ENCODE measurements at places on chromosomes 5 and 9. TPM values are rescaled to one million over a fixed set of nuclear protein-coding genes. Genes with fewer than 3 reads are reported as not detected.

GAS1 gene
- total RNA-seq: 0.15 TPM

COL23A1 gene
- total RNA-seq: 0.08 TPM

GFI1B gene
- not detected for total RNA-seq

IL4 gene
- total RNA-seq: not detected

IL13 gene
- total RNA-seq: not detected

GMCL2 gene
- not detected for total RNA-seq

C5orf46 gene
- not detected for total RNA-seq

NXNL2 gene
- total RNA-seq: 0.45 TPM

PCDHB16 gene
- total RNA-seq: 0.70 TPM

SPATA9 gene
- 0.59 TPM for total RNA-seq

INSL6 gene
- not detected for total RNA-seq

KCNV2 gene
- not detected for total RNA-seq

PDZD2 gene
- 0.23 TPM for total RNA-seq

ARSI gene
- 2.3 TPM for total RNA-seq

CTNND2 gene
- not detected for total RNA-seq

CFAP90 gene
- not detected for total RNA-seq

FOXD4 gene
- total RNA-seq: 0.23 TPM

CLINT1 gene
- total RNA-seq: 84.5 TPM

CSNK1G3 gene
- 38.2 TPM for total RNA-seq

SLC6A3 gene
- not detected for total RNA-seq

CARD6 gene
- total RNA-seq: 11.7 TPM

SURF1 gene
- 38.1 TPM for total RNA-seq

SLC25A2 gene
- 0.23 TPM for total RNA-seq

MZB1 gene
- not detected for total RNA-seq

WNT8A gene
- total RNA-seq: not detected

TAF11L11 gene
- total RNA-seq: not detected

RORB gene
- total RNA-seq: 0.82 TPM

GRK6 gene
- total RNA-seq: 18.8 TPM

CEL gene
- 0.15 TPM for total RNA-seq

RAB3C gene
- not detected for total RNA-seq

NTNG2 gene
- total RNA-seq: 1.5 TPM

SPATA6L gene
- 0.23 TPM for total RNA-seq

LMX1B gene
- total RNA-seq: not detected

SPATA31A3 gene
- total RNA-seq: not detected

SH3TC2 gene
- total RNA-seq: 8.7 TPM

PCDHA3 gene
- total RNA-seq: 0.15 TPM

PCDHB11 gene
- total RNA-seq: 0.70 TPM

PCDHA8 gene
- total RNA-seq: under 0.01 TPM

ISL1 gene
- not detected for total RNA-seq

CCDC180 gene
- total RNA-seq: 0.45 TPM

SAXO1 gene
- total RNA-seq: 0.08 TPM

ANKRD34B gene
- not detected for total RNA-seq

TEX10 gene
- 15.0 TPM for total RNA-seq

Data from smooth muscle cell of the coronary artery (primary cell).